ACHN (cell line): ENCODE measurements at places on chromosomes 1 and 21.

DNA sequence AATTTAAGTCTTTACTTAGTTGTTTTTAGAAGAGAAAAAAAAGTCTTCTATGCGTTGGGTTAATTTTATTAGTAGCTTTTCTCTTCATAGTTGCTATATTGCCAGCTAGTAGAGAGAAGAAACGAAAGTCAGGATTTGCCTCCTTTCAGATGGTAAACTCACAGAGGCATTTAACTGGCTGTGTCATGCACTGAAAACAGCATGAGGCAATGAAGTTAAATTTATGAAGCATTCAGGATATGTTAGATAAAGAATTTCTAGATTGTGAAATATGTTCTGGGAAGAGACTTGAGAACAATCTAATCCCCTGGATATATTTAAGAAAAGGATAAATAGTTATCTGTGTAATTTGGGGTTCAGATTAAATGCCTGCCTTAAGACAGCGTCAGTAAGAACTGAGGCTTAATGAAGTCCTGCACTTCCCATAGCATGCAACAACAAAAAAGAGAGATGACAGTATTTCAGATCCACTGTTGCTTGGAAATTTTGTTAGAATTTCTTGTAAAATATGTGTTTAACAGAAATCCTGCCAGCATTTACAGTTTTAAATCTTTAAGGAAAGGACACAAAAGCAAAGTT lies 1.7 kb downstream of the ANGPTL1 start:
- no peak for DNase-seq

DNA sequence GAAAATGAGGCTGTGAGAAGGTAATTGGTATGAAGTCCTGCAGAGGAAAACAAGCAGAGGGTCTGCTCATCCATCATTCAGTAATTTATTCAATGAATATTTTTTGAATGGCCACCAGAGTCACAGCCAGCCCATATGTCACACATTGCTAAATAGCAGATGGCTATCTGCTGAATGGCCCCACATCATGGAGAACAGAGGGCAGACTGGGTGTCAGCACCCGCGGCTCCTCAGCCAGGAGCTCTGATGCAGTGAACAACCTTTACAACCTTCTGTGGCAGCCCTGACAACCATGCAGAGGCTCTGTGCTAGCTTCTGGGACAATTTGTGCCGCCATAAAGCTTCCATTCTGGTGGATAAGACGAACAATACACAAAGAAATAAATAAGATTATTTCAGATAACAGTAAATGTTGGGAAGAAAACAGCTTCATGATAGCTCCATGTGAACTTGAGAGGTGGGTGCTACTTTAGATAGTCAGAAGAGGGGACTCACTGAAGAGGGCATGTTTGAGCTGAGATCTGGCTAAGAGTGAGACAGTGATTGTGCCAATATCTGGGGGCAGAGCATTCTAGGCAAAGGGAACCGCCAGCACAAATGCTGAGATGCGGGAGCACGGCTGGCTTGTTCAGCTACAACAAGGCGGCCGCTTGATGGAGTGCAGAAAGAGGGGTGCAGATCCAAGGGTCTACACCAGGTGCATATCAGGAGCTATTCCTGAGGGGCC lies 2.8 kb upstream of the C1orf210 start:
- no peak for DNase-seq

- DNase-seq: no peak
These were observed 86.2 kb downstream of the EIF4G3 start for GRCh38 chr1:21090463-21090862.

DNA sequence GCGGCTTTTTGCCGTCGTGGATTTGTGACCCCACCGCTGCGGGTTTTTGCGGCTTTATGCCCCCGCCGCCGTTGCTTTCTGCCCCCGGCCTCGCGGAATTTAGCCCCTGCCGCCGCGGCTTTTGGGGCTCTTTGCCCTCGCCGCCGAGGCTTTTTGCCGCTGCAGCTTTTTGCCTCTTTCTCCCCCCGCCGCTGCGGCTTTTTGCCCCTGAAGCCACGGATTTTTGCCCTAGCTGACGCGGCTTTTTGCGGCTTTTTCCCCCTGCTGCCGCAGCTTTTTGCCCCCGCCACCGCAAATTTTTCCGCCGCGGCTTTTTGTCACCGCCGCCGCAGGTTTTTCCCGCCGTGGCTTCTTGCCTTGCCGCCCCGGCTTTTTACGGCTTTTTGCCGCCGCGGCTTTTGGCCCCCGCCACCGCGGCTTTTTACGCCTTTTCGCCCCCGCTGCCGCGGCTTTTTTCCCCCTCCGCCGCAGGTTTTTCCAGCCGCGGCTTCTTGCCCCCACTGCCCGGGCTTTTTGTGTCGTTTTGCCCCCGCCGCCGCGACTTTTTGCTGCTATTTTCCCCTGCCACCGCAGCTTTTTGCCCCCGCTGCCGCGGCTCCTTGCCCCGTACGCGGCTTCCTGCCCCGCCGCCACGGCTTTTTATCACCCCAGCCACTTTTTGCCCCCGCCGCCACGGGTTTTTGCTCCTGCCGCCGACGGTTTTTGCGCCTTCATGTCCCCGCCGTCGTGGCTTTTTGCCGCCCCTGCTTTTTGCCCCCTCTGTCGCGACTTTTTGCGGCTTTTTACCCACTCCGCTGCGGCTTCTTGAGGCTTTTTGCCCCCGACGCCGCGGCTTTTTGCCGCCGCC lies 3933.6 kb downstream of the SRGAP2C start:
- no peak for DNase-seq

DNA sequence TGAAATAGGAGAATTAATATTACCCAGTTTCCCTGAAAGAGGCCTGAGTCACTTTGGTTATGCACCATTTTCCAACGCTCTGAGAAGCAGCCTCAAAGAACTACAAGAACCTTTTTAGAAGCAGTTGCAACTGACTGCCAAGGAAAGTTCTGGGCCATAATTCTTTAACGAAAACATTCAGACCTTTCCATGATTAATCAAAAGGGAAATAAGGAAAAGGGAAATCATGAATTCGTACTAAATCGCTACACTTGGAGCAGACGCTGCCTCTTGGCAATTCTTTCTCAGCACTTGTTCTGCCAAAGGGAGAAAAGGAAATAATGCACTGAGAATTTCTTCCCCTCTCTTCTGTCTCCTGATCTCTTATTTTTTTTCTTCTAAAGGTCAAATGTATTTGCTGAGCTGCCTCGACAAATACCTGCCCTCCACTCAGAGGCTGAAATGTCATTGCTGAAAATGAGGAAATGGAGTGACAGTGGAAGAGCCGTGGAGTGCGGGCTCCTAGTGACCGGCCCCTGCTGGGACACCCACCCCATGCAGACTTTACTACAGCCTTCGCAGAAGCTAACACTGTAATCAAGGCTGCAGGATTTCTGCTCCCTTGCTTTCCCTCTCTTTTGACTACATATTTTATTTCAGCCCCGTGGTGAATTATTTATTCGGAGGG lies 67.9 kb upstream of the GALNT2 start:
- no peak for DNase-seq

- no peak for DNase-seq
These were observed 365.9 kb upstream of the NFIA start for GRCh38 chr1:60716472-60716871.

GRCh38 chr1:82555501-82555900 lies 754.8 kb downstream of the ADGRL2 start:
- DNase-seq: no peak

GRCh38 chr1:216462066-216462775 lies 39.0 kb upstream of the USH2A start:
- DNase-seq: no peak

DNA sequence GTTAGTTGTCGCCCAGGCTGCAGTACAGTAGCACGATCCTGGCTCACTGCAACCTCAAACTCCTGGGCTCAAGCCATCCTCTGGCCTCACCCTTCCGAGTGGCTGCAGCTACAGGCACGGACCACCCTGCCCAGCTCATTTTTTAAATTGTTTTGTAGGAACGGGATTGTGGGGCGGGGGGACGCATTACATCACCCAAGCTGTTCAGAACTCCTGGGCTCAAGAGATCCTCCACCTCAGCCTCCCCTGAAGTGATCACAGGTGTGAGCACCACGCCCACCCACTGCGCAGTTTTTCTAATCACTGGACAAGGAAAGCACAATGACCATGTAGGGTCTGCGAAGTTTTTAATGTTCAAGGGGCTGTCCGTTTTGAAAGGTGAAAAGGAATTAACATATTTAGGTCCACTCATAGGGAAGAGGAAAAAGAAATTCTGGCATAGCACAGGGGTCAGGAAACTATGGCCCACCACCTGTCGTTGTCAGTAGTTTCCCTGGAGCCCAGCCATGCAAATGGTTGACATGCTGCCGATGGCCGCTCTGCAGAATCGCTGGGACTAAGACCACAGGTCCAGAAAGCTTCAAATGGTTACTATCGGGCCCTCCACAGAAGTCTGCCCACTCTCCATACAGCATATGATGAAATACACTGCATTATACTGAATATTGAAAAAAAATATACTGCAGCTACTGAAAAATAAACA lies 26.0 kb downstream of the SETD4 start:
- DNase-seq: no peak
